ENCODE measurements at places on chromosomes 7 and 10.

- DNase-seq, result no peak
These were observed 88.7 kb downstream of the ADARB2 start for GRCh38 chr10:1648648-1649047.

DNA sequence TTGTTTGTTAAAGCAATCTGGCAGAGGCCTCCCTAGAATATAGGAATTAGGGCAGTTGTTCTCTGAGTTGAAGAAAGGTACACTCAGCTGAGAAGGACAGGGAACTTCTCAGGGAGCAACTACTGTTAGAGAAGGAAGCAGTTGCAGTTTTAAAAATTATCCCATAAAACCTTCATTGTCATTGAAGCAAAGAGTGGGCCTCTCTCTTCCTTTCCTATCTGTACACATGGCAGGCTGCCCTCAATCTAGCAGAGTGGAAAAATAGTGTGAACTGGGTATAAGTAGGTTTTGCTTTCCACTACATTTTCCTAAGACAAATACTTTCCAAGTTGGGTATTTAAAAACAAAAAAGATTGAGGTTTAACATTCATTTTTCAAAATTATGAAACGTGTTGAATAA, 236.7 kb upstream of the KLF14 start:
- no peak for DNase-seq

- DNase-seq, result no peak
These were observed 182.1 kb downstream of the CHCHD3 start for GRCh38 chr7:132899833-132900232.

DNA sequence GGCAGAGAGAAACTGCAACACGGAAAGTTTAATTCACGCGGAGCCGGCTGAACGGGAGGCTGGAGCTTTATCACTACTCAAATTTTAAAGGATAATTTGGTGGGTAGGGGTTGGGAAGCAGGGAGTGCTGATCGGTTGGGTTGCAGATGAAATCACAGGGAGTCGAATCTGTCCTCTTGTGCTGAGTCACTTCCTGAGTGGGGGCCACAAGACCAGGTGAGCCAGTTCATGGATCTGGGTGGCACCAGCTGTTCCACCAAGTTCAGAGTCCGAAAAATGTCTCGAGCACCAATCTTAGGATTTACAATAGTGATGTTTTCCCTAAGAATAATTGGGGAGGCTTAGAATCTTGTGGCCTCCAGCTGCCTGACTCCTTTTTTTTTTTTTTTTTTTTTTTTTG, 3.6 kb upstream of the PRAP1 start:
- no peak for DNase-seq

GRCh38 chr7:91566402-91566732, 302.1 kb downstream of the FZD1 start:
- DNase-seq, result no peak

DNA sequence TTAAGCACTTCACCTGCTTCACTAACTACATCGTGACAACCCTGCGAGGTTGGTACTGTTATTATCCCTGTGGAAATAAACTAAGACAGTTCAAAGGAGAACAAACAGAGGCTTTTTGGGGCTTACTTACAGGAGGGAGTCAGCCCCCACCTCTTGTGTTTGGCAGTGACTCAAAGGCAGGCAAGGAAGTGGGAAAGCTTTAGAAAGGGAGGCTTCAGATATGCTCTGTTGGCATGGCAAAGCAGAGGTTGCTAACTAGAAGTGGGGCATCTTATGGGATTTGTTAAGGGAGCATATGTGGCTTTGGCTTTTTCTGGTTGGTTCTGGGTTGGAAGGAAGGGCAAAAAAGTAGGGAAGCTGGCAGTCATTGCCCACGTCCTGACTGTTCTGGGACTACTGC, 84.8 kb upstream of the AOAH start:
- DNase-seq, result no peak

Data from NCI-H1930 (cell line).